Activated CD4-positive, alpha-beta T cell treated with anti-CD3 and anti-CD28 coated beads, Interleukin-2, amount 50 U/mL, for 16 hours (primary cell): ENCODE measurements at places on chromosomes 12 and 14.

DNA sequence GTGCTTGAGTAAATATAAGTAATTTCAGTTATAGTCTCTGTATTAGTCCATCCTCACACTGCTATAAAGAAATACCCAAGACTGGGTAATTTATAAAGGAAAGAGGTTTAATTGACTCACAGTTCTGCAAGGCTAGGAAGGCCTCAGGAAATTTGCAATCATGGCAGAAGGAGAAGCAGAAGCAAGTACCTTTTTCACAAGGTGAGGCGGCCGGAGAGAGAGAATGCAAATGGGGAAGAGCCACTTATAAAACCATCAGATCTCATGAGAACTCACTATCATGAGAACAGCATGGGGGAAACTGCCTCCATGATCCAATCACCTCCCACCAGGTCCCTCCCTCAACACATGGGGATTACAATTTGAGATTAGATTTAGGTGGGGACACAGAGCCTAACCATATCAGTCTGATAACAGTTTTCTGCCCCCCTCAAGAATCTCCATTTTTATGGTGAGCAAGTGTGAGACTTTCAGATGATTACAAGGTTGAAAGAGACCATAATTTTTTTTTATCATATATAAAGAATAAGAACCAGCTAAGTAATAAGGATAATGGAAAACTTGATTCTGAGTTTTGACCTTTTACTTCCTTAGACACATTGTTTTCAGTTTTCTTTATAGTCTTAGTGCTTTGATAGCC, 35.6 kb downstream of the LEMD3 start:
- no peak for DNase-seq

DNA sequence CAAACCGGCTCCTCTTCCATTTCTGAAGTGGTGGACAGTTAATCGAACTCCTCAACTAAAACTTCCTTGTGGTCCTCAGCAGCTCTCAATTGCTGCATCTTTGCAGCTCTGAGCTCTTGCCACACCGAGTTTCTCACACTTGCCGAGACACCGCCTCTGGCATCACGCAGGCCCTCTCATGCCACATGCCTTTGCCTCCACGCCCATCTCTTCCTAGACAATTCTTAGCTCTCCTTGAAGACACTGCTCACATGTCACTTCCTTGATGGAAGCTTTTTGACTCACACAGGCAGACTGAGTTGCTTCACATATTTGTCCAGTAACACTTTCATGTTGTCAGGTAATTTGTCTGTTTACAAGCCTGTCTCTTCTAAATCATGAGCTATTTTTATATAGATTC, 29.2 kb downstream of the KCNA1 start:
- no peak for DNase-seq

- DNase-seq: no peak
These were observed 10.1 kb downstream of the FGF6 start for GRCh38 chr12:4435537-4435936.

GRCh38 chr12:119594399-119594730, 791 bp downstream of the TMEM233 start:
- DNase-seq: no peak

- DNase-seq: no peak
These were observed 341.9 kb upstream of the NOVA1 start for GRCh38 chr14:26939755-26940154.

- no peak for DNase-seq
These were observed 7.6 kb upstream of the UNC119B start for GRCh38 chr12:120702637-120703036.

DNA sequence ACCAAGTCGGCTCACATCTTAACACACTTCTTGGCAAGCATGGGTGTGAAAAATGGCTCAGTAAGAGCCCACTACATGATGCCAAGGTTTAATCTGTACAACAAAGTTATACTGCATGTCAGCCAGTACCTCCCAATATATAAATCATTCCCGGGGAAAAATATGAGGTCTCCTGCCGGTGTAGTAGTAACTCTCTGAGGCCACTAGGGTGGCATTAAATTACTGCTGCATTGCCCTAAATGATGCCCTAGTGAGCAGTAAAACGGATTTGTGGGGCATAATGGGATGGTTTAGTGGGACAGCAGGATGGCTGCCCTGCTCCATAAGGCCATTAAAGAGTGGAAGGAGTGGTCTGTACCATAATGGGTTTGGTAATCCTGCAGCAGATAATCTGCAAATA, 267.7 kb downstream of the MED13L start:
- no peak for DNase-seq

GRCh38 chr14:82224610-82225009, 691.0 kb upstream of the SEL1L start:
- DNase-seq: no peak

- DNase-seq: no peak
These were observed 96.9 kb downstream of the AKAP6 start for GRCh38 chr14:32426028-32426427.

DNA sequence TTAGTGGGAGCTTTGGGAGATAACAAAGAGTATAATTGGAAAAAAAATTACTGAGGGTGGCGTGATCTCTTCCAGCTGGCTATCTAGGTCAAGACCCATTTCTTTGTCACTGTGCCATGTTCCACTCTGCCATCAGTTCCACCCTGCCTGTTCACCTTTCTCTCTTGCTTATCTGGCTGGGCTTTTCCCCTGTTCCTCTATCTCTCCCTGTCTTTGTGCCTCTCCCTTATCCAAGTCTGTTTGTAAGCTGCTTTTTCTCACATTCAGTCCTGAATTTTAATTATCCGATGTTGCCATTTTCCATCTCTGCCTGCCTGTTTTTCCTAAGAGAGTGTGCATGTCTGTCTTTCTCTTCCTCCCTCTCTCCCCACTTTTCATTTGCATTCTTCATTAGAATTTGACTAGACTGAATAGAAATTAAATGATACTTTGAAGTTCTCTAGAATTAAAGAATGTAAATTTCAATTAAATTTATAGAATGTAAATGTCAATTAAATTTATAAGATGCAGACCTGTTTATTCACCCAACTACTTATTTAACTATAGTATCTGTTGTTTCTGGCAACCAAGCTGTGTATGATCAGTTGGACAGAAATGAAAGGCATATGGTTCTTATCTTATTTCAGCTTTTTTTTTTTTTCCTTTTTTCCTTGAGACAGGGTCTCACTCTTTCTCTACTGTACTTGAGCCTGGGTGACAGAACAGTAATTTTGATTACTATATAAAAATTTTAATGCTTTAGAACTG, 40.9 kb upstream of the A2ML1 start:
- no peak for DNase-seq

DNA sequence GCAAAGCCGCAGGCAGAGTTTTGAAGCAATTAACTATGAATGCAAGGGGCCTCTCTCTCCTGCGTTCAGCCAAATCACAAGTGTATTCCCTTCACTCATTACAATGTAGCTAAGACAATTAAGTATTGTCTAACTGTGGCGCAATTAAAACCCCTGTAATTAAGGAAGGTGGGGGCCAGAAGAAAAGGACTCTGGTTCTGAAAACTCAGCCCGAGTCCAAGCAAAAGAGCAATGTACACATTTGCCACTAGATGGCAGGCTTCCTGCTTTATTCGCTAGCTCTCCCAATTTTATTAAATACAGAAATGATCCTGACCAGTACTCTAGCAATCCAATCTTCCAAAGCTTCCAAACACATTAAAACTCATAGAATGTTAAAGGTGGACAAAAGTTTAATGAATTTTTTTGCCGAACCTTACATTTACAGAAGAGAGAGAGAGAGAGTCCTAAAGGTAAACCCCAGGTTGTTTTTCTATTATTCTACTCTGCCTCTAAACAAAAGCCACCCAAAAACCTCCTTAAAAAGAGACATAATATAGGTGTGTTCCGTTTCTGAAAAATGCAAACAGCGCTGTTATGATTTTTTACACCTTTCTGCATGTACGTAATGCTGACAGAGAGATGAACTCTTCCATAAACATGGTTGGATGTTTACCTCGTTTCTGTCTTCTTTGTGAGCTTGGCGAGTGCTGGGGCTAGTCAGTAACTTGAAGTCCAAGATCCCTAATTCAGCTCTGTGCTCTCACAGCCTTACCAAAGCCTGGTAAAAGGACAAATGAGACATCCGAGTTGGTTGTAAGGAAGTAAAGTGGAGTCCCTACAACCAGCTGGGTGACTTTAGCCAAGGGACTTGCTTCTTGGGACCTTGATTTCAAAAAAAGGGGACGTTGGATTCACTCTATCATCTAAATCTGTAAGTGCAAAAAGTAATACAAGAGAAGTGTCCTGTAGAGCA, 50.9 kb upstream of the VASH1 start:
- DNase-seq: peak; percentile 35

DNA sequence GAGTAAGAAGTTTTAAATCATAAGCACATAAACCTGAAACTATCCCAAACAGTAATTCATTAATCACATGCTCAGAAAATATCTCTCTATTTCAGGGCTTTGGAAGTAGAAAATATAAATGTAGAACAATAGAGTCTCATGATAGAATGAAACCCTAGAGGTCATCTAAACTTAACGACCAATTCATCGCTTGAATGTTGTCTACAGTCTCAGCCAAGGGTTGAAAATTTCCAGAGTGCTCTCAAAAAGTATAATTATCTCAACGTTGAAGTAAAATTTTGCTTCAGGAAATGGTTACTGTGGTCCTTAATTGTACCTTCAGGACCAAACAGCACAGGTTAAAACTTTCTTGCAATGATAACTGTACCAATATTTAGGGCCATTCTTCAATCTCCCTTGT, 1053.6 kb upstream of the SEL1L start:
- DNase-seq: no peak

GRCh38 chr14:74620497-74620921, 8.5 kb upstream of the LTBP2 start:
- peak; percentile 72 for DNase-seq

- no peak for DNase-seq
These were observed 384.6 kb downstream of the SLC16A7 start for GRCh38 chr12:59980476-59980875.
